ENCODE measurements at places on chromosomes 2 and 18. TPM values are rescaled to one million over a fixed set of nuclear protein-coding genes. Genes with fewer than 3 reads are reported as not detected.

The HMSD gene
- not detected for total RNA-seq

The CTLA4 gene
- total RNA-seq, result 1.8 TPM

The GREB1L gene
- total RNA-seq, result not detected

DNA sequence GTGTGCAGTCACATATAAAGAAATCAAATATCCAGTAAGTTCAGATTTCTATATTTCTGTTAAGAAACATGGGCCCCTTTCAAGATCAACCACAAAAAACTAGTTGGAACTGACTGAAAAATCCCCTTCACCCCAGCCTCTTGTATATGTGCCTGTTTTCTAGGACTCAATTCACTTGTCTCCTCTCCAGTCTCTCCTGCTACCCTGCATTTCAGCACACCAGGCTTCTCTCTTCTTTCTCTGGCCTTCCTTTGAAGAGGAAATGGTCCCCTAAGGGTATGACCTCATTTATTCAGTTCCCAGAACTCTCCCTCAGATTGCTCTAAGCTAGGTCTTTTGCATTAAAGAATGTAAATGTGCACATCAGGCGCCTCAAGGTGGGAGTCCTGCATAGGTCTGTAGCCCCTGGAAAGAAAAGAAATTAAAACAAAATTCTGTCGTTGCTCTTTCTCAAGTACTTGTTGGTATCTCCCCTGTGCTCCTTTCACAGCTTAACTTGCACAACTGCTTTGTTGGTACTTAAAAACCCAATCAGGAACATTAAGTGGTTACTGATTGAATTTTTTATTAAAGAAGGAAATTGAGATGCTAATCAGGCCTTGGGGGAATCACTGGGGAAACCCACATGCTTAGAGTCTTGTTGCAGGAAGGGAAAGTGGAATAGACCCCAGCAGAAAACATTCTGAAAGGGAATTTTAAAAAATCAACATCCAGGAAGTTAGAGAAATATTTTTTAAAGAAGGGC, 278.4 kb downstream of the AGPS start:
- no peaks in the 10 kb centered on the region for H3K36me3 ChIP-seq
- H3K27ac ChIP-seq, result no peak overlapping the region
- H3K4me3 ChIP-seq, result no peak overlapping the region

GRCh38 chr2:165238295-165238694, 919 bp upstream of the SCN2A start:
- no peak overlapping the region for H3K4me3 ChIP-seq
- DNase-seq, result no peak
- H3K27me3 ChIP-seq, result peaks cover 5% of the 10 kb centered on the region
- H3K36me3 ChIP-seq, result no peaks in the 10 kb centered on the region

- no peaks in the 10 kb centered on the region for H3K36me3 ChIP-seq
- H3K27me3 ChIP-seq, result no peaks in the 10 kb centered on the region
- H3K4me1 ChIP-seq, result no peaks in the 10 kb centered on the region
- H3K27ac ChIP-seq, result no peak overlapping the region
These were observed 78.8 kb upstream of the FAM136A start for GRCh38 chr2:70380621-70381020.

DNA sequence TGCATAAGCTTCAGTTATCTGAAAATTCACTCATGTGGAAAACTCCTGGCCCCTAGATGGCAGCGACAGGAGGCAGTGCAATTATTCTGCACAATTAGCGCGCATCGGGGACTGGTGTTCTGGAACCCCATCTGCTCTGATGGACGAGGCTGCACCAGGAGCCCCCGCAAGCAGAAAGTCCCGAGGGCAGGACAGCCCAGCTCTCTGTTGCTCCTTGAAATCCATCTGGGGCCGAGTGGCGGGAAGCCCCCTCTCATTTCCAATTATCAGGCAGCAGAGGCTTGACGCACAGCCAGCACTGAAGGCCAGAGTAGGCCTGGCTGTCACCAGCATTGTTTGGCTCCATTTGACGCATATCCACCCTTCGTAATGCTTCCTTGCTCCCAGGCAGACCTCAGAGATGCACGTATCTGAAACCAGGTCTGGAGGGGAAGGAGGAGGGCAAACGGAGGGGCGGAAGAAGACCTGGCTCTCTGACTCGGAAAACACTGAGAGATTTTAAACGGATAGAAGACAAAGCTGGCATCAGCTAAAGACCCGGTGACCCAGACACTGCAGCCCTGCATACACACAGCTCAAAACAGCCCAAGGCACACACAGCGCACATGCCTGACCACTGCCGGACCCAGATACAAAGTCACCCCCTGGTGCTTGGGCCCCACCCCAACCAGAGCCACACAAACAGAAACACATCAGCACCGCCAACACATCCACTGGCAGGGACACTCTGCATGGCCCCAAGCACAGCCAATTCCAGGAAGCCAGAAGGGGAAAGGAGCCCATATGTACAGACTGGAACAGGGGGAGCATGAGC, 69.8 kb downstream of the TNS1 start:
- no peak for DNase-seq
- H3K27ac ChIP-seq, result no peak overlapping the region
- H3K27me3 ChIP-seq, result no peaks in the 10 kb centered on the region

GRCh38 chr2:18214936-18215335, 336.5 kb downstream of the KCNS3 start:
- H3K4me3 ChIP-seq, result no peak overlapping the region
- H3K36me3 ChIP-seq, result no peaks in the 10 kb centered on the region
- no peaks in the 10 kb centered on the region for H3K4me1 ChIP-seq
- no peak for DNase-seq
- peaks cover 5% of the 10 kb centered on the region for H3K27me3 ChIP-seq

- H3K27me3 ChIP-seq, result peaks cover 39% of the 10 kb centered on the region
- peaks cover 14% of the 10 kb centered on the region for H3K4me1 ChIP-seq
- H3K4me3 ChIP-seq, result peak within 1 kb of the TSS; percentile 74
- no peak for DNase-seq
These were observed at the start of gene ATP8B1 for GRCh38 chr18:57803103-57803969. Gene ATP8B1 (minus strand): TSS chr18:57803315. CDS start chr18:57731807, 71,508 bp downstream.

DNA sequence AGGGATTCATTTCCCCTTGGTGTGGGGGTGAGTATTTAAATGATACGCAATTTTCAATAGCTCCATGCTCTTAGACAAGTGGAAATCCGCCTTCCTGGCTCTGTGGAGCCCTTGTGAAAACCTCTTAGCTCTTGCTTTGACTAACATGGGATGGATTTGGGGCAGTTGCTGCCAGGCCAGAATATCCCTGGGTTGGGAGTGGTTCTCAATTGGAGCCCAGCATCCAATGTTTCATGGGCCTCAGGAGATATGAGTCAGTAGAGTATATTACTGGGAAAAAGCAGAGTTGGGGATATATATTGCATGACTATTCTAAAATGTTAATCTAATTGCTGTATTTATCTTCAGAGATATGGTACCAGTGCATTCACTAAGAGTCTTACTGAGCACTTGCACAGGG, 104.4 kb upstream of the IL1R2 start:
- no peaks in the 10 kb centered on the region for H3K27me3 ChIP-seq
- H3K36me3 ChIP-seq, result peaks cover 91% of the 10 kb centered on the region
- H3K27ac ChIP-seq, result peak overlapping the region; percentile 1
- DNase-seq, result no peak

DNA sequence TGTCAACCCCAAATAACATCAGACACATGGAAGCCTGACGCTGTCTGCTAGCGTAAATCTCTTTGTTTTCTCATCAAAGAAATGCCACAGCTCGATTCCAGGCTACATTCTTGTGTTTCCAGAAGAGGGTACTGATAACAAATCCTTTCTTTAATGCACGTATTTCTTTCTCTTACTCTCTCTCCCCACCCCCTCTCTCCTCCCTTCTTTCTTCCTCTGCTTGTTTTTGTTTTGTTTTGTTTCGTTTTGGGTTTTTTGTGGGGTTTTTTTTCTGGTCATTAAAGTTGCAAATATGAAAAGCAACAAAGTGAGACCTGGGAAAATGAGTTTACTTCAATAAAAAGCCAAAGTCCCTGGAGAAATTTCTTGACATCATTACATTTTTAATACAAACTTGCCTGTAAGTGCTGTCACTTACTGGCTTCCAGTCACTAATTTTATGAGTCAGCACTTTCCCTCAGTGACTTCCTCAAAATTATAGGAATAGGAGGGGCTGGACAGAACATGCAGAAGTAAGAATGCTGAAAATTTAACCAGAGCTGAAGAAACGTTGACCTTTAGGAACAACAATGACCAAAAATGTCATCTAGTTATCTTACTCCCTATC, 106.7 kb upstream of the NABP1 start:
- H3K27ac ChIP-seq, result no peak overlapping the region
- no peaks in the 10 kb centered on the region for H3K27me3 ChIP-seq
- no peak for DNase-seq
- H3K4me3 ChIP-seq, result peak overlapping the region; percentile 79

All from naive thymus-derived CD8-positive, alpha-beta T cell (primary cell).